Hematopoietic multipotent progenitor cell treated with erythropoietin and hydrocortisone succinate and interleukin-3 and kit ligand, for 17 days (in vitro differentiated cells): ENCODE measurements at places on chromosomes 5 and 9.

- DNase-seq: no peak
Observed at GRCh38 chr5:135039271-135040033, 5.4 kb upstream of the PITX1 start.

- no peak for DNase-seq
Observed at GRCh38 chr5:34509392-34509791, 146.7 kb upstream of the RAI14 start.

- no peak for DNase-seq
Observed at GRCh38 chr5:80825786-80826460, 134.2 kb upstream of the RASGRF2 start.

DNA sequence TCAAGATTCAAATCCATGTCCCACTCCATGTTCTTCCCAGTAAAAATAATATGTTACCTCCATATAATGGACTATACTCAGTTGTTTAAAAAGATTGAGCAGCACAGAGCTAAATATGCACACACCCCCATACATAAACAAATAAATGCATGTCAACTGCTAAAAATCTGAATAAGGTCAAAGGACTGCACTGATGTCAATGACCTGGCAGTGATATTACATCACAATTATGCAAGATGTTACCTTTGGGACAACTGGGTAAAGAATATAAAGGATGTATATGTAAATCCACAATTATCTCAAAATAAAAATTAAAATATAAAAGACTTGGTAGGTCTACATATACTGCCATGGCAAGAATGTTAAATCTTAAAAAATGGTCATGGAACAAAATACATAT lies 57.9 kb downstream of the CDK5RAP2 start:
- no peak for DNase-seq

GRCh38 chr5:90182726-90183125 lies 226.8 kb downstream of the CETN3 start:
- no peak for DNase-seq

- DNase-seq: no peak
Observed at GRCh38 chr5:32625106-32625505, 39.7 kb downstream of the SUB1 start.

GRCh38 chr5:87147441-87147840 lies 120.2 kb upstream of the RASA1 start:
- no peak for DNase-seq

GRCh38 chr5:10567121-10567591 lies 3.3 kb downstream of the ANKRD33B start:
- no peak for DNase-seq

DNA sequence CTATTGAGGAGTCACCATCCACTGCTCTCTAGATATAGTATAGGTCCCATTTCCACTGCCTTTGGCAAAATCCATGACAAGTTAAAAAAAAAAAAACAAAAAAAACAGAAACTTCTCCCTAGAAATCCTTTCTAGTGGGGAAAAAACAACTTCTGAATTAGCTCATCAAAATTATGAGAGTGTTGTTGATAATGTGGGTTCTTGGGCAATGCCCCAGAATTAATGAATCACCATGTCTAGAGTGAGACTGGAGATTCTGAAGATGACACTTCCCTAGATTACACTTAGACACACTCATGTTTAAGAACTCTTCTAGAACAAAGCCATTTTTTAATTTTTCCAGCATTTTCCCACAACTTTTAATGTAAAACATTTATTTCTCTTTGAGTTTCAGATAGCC lies 728.0 kb upstream of the C9orf72 start:
- no peak for DNase-seq

- no peak for DNase-seq
Observed at GRCh38 chr9:2395814-2396612, 225.6 kb upstream of the VLDLR start.

- DNase-seq: no peak
Observed at GRCh38 chr5:111995701-111996100, 238.7 kb upstream of the NREP start.

GRCh38 chr9:6960777-6961176 lies 203.0 kb downstream of the KDM4C start:
- DNase-seq: no peak

GRCh38 chr9:118961857-118962256 lies 407.4 kb downstream of the BRINP1 start:
- no peak for DNase-seq

DNA sequence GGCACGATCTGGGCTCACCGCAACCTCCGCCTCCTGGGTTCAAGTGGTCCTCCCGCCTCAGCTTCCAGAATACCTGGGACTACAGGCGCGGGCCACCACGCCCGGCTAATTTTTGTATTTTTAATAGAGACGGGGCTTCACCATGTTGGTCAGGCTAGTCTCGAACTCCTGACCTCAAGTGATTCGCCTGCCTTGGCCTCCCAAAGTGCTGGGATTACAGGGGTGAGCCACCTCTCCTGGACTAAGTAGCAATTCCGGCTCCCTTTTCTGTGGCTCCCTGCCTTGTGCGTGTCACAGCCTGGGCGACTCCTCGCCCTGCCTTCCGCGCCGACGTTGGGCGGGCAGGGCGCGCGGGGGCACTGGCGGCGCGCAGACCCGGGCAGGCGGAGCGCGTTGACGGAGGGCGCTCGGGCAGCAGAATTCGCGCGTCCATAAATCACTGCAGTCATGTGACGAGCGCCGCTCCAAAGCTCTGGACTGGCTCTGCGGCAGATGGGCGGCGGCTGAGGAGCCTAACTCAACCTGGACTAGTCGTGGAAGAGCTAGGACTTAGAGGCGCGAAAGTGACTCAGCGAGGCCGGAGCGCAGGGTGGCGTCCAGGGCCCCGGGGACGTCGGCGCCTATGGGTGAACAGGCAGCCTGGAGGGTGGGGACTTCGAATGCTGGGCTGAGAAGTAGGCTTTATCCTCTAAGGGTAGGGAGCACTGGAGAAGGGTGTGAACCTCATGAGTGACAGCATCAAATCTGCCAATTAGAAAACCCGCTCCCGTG lies 1.4 kb upstream of the CIZ1 start:
- peak; percentile 74 for DNase-seq

- DNase-seq: no peak
Observed at GRCh38 chr5:53940921-53941320, 369.5 kb downstream of the ARL15 start.

DNA sequence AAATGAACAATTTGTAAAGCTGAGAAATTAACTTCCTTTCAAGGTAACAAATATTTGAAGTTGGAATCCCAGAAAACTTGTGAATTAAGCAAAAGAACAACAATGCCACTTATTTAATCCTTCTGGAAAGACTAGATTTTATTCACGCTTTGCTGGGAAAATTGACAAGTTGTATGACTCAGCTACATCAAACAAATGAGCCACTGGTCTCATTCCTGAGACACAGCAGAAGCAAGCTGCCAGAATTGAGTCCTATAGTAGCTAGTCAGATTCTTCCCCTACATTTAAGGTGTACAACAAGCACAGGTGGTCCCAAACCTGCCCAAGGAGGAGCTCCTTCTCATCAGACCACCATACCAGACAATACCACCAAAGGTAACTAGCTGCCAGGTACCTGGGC lies 280.7 kb downstream of the SPOCK1 start:
- DNase-seq: no peak

DNA sequence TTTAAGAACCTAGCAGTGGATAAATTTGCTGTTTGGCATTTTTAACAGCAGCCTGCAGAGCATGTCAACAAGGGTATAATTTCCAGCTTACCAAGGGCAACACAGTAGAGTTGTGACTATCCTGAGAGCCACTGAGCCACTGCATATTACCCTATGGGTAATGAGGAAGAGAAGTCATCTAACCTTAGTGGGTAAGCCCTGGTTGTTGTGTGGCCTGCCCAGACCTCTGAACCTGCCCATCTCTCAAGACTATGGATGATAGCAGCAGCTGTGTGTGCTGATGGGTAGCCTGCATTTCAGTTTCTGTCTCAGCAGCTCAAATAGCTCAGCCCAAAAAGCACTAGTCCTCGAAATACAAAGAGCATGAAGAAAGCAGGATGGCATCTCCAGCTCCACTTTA lies 56.1 kb upstream of the PIP5K1B start:
- no peak for DNase-seq

- DNase-seq: no peak
Observed at GRCh38 chr5:58507715-58508114, 16.5 kb downstream of the GAPT start.

DNA sequence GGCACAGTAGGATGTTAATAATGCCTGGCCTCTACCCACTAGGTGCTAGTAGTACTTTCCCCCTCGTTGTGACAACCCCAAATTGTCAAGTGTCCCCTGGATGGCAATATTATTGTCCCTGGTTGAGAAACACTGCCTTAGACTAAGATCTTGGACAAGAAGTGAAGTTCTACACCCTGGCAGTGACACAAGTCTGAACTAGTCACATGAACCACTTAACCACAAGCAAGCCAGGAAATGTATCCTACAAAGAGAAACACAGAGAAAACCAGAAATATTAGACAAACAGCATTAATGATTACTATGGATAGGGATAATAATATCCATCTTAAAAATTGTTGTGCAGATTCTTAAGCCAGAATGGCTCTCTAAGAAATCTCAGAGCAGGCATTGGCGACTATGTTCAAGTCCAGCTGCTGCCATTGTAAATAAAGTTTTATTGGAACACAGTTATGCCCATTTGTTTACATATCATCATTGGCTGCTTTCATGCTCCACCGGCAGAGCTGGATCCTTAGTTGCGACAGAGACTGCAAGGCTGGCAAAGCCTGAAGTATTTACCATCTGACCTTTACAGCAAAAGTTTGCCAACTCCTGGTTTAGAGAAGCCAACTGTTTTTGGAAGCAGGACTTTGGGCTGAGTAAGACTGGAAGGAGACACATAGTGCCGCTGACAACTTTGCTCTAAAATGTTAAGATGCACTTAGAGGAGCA lies 80.8 kb downstream of the NTRK2 start:
- no peak for DNase-seq

DNA sequence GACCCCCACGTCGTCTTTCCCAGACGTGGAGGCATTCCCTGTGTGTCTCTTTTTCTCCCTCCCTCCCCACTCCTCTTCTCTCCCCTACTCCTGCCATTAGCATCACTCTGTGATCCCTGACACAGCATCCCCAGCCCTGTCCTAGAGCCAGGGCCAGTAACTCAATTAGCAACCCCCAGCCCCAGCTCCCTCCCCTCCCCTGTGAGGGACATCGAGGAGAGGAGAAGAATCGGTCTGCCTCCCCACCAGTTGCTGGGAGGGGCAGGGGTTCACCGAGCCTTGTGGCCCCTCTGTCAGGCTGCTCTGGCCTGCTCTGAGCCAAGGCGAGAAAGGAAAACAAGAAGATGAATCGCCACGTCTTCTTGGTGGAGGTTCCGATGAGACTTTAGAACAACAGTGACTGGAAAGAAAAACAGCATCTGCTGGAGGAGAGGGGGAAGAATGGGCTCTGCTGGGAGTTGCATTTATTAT lies 123.1 kb downstream of the PAPPA start:
- DNase-seq: no peak

GRCh38 chr5:37738057-37738691 lies 101.7 kb downstream of the GDNF start:
- DNase-seq: peak; percentile 51

DNA sequence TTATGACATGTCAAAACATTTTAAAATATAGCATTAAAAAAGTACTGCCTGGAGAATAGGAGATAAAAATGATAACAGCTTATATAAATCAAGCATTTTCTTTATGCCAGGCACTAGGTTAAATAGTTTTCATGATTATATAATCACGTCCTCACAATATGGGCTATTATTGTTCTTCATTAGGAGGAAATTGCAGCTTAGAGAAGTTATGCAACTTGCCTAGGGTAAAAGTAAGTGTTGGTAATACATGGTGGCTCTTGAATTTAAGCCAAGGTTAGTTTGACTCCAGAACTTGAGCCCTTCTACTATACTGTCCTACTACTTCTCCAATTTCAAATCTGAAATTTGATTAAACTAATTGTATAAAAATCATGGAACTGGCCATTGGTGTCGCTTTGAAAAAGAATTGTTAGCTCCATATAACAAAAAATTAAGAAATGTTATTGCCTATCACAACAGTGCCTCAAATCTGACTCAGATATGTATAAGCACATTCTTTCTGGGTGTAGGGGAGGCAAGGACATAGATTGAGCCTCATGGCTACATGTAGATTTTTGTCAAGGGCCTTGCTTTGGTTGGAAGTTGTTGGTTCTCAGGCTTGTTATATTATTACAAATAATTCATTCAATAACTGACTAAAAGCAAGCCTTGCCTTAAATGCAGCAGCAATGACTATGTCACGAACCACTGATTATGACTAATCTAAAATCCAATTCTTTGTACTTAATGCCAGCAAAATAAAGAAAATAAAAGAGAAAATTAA lies 223.5 kb upstream of the DAB2 start:
- no peak for DNase-seq

DNA sequence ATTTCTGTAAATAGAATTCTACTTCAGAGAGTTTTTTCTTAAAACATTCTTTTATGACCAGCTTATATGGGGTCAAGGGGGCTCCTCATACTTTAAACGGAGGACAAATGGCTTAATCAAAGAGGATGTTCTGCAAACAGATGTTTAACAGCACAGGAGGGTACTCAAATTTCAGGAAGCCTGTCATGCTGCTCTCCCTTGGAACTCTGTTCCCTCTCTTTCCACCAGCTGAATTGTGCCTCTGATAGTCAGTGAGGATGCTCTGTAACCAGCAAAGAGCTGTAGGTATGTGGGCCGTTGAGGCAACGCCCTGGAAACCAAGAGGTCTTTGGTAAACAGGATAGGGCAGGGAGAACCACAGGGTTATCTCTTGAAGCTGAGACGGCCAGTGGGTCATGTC lies 161.1 kb downstream of the C5orf15 start:
- no peak for DNase-seq

- no peak for DNase-seq
Observed at GRCh38 chr9:130698514-130698913, 4.9 kb downstream of the EXOSC2 start.

GRCh38 chr5:111537141-111538024 lies 25.0 kb upstream of the STARD4 start:
- no peak for DNase-seq

DNA sequence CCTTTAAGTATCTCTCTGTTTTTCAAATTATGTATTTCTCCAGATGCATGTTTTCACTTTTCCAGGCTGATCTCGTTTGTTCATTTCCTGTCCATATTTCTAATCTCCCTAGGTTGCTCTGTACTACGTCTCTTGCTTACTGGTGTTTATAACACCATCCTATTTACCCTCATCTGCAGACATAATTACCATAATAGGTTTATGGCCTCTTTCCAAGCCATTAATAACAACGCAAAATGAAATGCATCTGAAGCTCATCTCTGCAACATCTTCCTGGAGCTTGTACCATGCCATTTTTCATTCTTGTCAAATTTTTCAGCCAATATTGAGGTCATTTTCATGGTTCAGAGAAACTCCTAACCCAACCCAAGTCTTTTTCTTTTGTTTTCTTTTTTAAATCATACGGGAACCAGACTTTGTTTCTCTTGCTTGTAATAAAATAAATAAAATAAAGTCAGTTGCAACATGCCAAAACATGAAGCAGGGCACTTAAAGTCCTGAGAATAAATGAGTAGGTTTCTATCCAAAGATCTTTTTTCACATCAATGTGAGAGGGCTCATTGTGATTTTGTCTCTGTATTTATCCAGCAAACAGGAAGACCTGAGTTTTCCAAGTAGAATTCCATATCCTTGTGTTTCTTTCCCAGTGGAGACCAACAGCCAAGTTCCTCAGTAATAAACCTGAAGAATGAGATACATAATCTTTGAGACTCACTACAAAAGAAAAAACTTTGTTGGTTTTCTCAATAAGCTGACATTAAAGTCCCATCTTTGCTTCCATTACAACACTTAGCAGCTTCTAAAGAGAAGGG lies 37.0 kb downstream of the DPYSL3 start:
- no peak for DNase-seq

GRCh38 chr5:110896901-110897300 lies 158.1 kb downstream of the SLC25A46 start:
- DNase-seq: no peak
